ENCODE measurements at places on chromosomes 1 and 21.
A peak's percentile ranks its signal among the peaks of the same experiment; 100 is the strongest.

DNA sequence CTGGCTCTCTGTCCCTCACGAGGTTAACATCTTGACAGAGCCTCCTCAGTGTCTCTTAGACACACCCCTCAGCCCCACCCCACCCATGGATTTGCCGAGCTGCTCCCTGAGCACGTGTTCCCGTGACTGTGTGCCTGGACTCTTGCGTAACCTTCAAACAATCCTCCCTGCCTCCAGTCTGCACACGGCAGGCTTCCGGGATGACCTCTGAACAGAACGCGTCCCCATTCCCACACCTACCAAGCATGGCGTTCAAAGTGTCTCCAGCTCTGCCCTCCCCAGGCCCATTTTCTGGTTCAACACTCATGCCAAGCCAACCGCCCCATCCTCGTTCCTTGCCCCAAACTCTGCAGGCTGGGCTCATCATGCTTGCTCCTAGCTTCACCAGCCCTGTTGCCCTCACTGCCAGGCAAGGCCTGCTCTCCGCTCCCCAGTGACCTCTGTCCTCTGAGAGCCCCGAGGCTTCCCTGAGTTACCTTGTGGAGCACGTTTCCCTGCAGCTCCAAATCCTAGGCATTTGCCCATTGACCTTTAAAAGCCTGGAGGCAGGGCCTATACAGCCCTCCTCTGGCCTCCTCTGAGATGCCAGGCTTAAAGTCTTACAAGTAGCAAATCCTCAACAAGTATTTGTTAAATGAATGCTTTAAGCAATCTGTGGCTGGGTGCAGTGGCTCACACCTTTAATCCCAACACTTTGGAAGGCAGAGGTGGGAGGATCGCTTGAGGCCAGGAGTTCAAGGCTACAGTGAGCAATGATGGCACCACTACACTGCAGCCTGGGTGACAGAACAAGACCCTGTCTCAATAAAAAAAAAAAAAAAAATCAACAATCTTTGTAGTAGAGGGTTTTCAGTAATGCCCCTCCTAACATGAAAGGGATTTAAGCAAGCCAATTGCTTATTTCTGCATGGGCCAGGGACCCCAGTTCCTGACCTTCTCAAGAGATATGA is 5.0 kb downstream of the AGT start:
- DNase-seq, result no peak

GRCh38 chr1:177174921-177175634 is 4.3 kb downstream of the BRINP2 start:
- DNase-seq, result no peak

DNA sequence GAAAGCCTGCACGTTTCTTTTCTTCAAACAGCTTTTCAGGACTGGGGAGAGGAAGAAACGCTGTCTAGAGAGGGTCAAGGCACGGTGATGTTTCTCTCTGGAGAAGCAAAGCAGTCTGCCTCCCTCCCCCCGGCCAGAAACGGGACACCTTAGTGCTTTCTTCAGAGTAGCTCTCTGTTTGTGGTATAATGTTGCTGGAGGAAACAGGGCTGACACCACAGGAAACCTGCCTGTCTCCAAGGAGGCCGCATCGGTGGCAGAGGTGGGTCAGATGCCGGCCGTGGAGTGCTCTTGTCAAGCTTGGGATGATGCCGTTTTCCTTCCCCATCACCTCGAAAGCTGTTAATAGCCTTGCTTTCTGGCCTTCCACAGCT is 139.4 kb downstream of the DHRS3 start:
- no peak for DNase-seq

GRCh38 chr1:175563236-175563895 is 180.0 kb downstream of the TNR start:
- no peak for DNase-seq

DNA sequence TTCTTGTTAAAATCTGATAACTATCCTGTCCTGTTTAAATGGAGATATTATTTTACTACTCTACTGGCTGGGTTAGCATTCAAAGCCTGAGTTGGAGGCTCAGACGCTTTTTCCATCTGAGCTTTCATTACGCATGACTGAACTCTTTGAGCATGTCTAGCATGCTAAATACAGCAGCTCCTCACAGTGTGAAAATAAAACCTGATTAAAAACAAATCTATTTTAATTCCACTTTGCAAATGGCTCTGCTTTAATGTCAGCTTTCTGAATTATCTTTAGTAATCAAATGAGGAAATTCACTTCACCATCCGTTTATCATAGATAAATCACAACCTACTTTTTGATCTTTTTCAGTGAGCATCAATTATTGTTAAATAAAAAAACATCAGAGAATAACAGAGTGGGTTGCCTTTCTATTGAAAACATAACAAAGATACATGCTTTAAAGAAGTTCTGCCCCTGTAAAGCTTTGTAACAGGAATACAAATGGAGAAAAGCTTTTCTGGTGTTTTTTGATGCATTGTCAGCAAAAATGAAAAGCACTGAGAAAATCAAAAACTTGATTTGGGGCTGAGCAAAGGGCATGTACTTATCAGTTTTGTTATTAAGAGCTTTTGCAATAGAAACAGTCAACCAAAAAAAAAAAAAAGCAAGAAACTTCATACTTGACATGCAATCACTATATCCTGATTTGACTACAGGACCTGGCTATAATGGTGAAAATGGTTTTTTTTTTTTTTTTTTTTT is 3.5 kb upstream of the SPEN start:
- no peak for DNase-seq

DNA sequence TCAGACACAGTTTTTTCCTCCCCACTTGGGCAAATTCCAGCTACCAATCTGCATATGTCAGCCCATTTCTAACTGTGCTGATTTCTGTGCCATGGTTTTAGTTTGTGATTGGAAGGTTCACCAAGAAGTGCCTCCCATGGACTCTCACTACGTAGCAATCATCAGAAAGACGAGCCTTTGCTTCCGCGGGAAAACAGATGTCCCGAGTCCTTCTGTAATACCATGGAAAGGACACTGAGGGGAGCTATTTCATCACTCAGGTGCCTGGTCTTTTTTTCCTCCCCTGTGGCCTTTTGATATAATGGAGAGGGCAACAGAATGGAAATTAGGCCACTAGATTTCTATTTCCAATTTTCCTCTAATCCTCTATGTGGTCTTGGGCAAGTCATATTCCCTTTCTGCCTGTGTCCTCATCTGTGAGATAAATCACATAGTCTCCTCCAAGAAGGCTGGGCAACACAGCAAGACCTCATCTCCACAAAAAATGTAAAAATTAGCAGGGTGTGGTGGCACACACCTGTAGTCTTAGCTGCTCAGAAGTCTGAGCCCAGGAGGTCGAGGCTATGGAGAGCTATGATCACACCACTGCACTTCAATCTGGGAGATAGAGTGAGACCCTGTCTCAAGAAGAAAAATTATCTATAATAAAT is 24.8 kb downstream of the LEMD1 start:
- no peak for DNase-seq

DNA sequence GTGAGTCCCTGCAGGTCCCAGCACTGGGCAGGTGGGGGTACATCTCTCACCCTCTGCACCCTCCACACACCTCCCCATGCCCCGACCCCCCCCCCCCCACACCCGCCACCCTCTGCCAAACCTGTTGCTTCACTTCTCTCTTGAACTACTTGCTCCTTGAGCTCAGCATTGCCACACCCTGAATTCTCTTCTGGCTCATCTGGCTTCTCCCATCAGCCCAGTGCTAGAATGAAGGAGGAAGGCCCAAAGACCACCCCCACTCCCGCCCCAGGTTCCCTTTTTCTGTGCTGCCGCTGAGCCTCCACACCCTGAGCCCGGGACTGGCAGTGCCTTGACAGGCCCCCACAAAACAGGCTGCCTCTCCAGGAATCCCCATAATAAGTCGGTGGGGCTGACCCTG is 6.4 kb upstream of the TNNI1 start:
- DNase-seq, result no peak

GRCh38 chr1:108000620-108001111 is 35.7 kb upstream of the VAV3 start:
- peak; percentile 53 for DNase-seq

DNA sequence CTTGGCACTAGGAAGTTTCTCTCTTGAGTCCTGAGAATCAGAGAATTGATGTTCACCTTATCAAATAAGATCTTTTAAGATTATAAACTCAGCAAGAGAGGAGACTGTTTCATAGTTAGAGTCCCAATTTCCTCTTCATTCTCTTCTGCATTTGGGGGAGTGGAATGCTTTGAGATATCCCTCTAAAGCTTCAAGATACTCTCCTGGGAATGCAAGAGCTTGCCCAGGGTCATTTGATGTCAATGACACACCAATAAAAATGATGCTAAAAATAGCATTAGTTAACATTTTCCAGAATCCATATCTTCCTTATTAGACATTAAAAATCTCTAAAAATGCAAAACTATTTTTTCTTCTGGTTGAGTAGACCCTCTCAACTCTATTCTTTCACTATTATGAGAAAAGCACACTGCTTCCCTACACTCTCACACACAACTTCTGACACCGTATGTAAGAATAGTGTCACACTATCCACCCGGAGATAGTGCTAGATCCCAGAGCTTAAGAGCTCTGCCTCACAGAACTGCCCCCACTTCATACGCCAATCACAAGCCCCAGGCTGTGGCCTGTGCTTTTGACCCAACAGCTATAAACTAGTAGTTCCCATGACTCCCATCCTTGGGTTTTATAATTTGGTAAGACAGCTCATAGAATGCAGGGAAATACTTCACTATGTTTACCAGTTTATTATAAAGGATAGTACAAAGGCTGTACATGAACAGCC is 399.9 kb upstream of the RUNX1 start:
- no peak for DNase-seq

GRCh38 chr1:58059789-58060188 is 486.7 kb downstream of the OMA1 start:
- DNase-seq, result no peak

DNA sequence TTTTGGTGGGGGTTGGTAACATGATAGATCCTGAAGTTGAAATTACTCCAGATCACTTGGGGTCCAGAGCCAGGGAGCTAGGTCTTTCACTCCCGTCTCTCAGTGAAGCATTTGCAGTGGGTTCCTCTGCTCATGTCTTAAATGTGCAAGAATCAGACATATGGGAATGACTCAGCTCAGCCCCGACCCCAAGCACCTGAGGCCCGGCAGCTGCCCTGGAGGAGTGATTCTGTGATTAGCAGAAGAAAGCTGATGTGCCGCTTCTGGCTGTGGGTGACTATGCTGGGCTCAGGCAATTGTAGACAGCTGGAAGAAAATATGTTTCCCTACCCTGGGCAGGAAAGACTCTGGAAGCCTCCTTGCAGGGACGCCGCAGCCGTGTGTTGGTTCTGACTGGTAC is 601.7 kb downstream of the NPHP4 start:
- DNase-seq, result no peak

DNA sequence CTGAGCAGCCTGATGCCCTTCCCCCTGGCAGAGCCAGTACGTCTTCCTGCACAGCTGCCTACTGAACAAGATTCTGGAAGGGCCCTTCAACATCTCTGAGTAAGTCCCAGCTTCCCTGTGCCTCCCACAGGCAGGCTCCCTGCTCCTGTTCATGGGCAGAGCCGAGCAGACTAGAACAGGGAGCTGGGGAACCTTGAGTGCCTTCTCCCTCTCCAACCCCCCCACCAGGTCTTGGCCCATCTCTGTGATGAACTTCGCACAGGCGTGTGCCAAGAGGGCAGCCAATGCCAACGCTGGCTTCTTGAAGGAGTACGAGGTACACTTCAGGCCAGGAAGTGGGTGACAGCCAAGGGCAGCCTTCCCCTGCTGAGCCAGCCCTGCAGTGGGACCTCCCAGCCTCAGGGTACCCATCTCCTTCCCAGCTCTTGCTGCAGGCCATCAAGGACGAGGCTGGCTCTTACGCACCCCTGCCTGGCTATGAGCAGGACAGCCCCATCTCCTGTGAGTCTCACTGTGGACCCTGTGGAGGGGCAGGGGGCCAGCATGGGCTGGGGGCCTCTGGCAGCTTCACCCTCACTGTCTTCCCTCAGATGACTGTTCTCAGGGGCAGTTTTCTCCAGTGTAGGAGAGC is 6.4 kb upstream of the LGR6 start:
- DNase-seq, result no peak

- DNase-seq, result no peak
These were observed 477.5 kb downstream of the SMYD3 start for GRCh38 chr1:246029616-246030015.

- DNase-seq, result no peak
These were observed 25.3 kb downstream of the PIGK start for GRCh38 chr1:77193951-77194350.

DNA sequence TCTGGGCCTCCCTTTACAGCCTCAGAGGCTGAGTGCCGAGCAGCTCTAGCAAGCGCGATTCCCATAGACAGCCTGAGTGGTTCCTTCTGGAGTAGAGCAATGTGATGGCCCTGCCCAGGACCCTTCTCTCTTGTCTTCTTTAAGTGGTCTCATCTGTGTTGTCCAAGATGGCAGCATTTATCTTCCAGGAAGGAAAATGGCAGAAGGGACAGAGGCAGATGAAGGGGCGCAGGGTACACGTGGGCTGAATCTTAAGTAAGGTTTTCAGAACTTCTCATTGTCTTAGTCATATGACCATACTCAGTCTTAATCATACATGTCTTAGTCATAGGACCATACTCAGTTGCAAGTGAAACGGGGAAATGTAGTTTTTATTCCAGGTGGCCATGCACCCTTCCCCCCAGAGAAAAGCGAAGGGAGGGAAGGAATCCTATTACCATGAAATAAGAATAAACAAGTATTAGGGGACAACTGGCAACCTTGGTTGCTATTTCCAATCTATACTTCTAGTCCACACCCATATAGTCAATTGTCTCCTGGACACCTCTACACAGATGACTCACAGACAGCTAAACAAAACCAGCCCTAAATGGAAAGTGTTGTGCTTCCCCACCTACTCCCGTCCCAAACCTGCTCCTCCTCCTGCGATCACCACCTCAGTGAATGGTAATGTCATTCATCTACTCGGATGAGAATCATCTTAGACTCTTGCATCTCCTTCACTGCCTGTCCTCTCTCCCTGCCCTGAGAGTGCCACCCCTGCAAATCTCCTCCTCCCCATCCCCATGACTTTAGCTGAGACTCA is 13.3 kb downstream of the OVAAL start:
- DNase-seq, result no peak

GRCh38 chr1:97619706-97620105 is 301.1 kb downstream of the DPYD start:
- DNase-seq, result no peak

DNA sequence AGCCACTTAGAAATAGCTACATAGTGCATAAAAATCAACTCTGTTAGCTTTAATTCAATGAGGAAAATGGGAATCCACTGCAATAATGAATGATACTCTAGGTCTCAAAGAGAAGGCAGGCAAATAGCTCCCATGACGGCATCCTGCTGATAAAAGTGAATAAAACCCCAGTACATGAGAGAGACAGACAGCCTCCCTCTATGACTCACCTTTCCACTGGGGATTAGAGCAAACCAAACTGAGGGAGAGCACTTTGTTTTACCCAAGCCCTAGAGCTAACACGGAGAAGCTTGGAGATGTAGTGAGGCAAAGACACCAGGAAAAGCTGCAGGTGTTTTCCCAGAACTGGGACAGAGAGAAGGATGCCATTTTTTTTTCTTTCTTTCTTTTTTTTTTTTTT is 621.9 kb downstream of the LRRIQ3 start:
- no peak for DNase-seq

Measured in stromal cell of bone marrow (primary cell).